Fibroblast of the aortic adventitia (primary cell): ENCODE measurements at places on chromosomes 5 and 9. TPM values are rescaled to one million over a fixed set of nuclear protein-coding genes. Genes with fewer than 3 reads are reported as not detected.

DNA sequence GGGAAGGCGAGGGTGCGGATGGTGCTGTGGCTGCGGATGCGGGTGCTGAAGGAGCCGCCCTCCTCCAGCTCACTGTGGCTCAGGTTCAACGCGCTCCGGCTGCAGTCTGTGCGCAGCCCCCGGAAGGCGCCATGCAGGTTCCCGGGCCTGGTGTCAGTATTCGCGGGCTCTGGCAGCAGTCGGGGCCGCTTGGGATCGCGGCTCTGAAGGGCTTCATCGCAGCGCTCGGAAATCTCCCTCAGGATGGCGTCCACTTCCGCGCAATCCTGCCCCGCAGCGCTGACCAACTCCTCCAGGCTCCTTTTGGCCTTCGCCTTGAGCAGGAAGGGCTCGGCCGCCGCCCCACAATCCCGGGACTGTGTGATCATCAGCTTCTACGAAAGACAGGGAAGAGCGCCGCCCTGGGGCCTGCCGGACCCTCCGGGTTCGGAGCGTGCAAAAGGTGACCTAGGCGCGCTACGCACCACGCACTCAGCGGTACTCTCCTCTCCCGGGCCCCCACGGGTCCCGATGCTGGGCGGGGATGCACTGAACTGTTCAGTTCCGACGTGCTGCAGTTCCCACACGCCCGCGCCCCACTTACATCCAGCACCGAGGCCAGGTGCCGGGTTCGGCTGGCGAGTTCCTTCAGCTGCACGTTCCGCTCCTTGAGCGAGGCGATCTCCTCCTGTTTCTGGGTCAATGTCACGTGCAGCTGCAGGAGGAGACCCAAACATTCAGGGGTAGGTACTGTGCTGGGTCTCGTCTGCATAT is 6.5 kb downstream of the MCIDAS start:
- no peak for DNase-seq

DNA sequence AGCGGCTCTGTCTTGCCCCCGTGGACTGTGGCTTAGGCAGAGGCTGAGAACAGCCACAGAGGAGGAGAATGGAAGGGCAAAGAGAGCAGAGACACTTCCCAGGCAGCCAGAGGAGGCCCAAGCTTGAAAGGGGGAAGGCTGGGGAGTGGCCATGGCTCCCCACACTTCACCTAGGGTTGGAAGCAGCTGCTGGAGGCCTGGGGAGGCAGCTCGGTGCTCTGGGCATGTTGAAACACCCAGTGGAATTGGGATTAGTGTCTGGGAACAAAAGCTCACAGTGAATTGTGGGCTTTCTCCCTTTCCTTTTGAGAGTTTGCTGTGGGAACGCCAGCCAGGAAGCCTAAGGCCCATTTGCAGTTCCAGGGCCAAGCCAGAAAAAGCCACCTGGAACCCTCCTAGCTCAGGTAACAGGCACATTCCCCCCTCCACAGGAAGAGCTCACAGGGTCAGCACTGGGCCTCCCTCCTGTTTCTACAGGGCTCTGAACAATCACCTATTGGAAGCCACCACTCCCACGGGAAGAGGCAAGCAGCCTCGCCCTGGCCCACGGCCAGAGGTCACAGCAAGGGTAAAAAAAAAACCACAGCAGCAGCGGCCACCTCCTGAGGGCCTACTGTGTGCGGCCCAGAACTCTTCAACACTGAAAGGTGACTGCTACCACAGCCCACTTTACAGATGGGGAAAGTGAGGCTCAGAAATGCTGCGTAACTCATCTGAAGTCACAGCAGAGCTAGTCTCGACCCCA is 20.2 kb downstream of the EEIG1 start:
- DNase-seq: no peak

DNA sequence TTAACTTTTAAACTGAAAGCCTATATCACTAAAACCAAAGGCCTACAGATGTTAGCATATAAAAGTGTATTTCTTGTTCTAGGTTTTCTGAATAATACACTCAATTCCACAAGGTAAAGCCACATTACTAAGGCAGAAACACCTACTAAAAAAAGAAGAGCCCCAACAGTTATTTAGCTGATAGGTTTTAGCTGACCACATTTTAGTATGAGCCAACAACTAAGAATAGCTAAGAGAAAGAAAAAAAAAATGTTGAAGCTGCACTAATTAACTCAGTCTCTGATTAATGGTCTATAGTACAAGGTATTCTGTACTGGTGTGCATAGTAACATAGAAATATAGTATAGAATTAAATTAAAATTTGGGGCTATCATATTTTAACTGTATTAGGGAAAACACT is 23.5 kb downstream of the ZFR start:
- DNase-seq: no peak

- no peak for DNase-seq
Observed at GRCh38 chr9:109966643-109967368, 186.8 kb downstream of the PALM2AKAP2 start.

DNA sequence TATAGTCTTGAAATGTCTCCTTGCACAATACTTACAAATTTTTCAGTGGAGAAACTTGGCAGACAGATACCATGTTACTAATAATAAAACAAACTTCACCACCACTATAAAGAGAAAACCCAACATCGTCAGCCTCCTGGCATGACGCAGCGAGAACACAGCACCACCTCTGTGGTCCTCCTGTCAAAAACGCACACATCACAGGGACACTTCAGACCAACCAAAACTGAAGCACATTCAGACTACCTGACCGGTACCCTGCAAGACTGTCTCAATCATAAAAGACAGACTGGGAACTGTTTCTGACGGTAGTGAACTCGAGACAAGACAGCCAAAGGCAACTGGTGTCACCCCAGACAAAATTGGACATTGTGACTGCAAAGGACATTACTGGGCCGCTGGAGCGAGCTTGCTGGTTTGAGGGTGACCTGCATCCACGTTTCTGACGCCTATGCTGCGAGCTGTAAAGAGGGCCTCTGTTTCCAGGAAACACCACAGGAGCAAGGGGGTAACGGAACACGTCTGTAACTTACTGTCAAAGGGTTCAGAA is 34.4 kb downstream of the NSUN2 start:
- peak; percentile 58 for DNase-seq

GRCh38 chr9:91060520-91061343 is 259.1 kb downstream of the SYK start:
- peak; percentile 99 for DNase-seq

- no peak for DNase-seq
Observed at GRCh38 chr5:111252799-111253545, 28.8 kb downstream of the CAMK4 start.

GRCh38 chr5:172828911-172829431 is 5.1 kb upstream of the ERGIC1 start:
- DNase-seq: no peak

DNA sequence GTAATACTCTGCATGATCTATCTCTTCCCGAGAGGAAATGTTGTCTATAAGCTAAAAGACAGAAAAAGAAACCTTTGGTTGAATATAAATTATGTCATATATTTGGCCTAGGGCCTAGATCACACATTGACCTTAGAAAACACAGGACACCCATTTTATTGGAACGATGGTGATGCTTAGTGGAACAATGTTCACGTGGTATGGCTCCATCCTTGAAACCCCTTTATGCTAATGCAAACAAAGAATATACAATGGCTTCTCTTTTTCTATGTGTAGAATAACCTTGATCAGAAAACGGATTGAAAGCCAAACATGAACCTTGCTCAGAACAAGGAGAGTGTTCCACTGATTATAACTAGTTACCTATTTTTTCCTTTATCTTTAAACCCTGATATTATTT is 24.5 kb downstream of the MRPS27 start:
- DNase-seq: no peak

DNA sequence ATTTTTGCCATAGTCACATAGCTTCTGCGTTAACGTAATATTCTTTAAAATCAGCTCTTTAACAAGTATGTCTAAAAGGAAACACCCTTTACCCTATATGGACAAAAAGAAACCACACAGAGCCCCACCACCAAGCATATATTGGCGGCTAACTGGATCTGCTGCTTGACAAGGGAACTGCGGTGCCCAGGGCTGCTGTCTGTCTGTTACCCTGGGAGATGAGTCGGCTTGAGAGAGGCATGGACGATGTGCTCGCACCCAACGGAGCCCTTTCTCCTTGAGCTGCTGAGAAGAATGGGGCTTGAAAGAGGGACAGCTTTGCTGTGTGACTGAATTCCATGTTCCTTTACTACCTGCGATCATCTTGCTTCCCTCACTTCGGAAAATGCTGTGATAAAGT is 158.6 kb upstream of the SHB start:
- DNase-seq: peak; percentile 1

GRCh38 chr9:37969558-37970300 is 65.8 kb upstream of the SLC25A51 start:
- DNase-seq: no peak

GRCh38 chr9:83665580-83666200 is 42.1 kb downstream of the UBQLN1 start:
- DNase-seq: no peak

- no peak for DNase-seq
Observed at GRCh38 chr9:269081-269711, 54.5 kb downstream of the DOCK8 start.

- no peak for DNase-seq
Observed at GRCh38 chr9:33926746-33927485, 110.0 kb downstream of the UBE2R2 start.

- peak; percentile 13 for DNase-seq
Observed at GRCh38 chr5:19923742-19924141, 64.3 kb downstream of the CDH18 start.

The TLX3 gene
- not detected in 2 replicates for total RNA-seq

The NACC2 gene
- 17.4 and 27.1 TPM in 2 replicates for total RNA-seq

The SLC46A2 gene
- not detected in 2 replicates for total RNA-seq

The MEIKIN gene
- not detected in 2 replicates for total RNA-seq

The MED7 gene
- 11.1 and 15.4 TPM in 2 replicates for total RNA-seq

The PKD2L2 gene
- not detected in 2 replicates for total RNA-seq

The CDC25C gene
- total RNA-seq: 0.16 and 8.9 TPM in 2 replicates

The PCDHA7 gene
- total RNA-seq: 0.18 and 0.41 TPM in 2 replicates

The SWI5 gene
- 21.5 and 35.2 TPM in 2 replicates for total RNA-seq
